Activated CD4-positive, CD25-positive, alpha-beta regulatory T cell treated with anti-CD3 and anti-CD28 coated beads, Interleukin-2, amount 50 U/mL, for 24 hours (primary cell): ENCODE measurements at places on chromosomes 5 and 9.

DNA sequence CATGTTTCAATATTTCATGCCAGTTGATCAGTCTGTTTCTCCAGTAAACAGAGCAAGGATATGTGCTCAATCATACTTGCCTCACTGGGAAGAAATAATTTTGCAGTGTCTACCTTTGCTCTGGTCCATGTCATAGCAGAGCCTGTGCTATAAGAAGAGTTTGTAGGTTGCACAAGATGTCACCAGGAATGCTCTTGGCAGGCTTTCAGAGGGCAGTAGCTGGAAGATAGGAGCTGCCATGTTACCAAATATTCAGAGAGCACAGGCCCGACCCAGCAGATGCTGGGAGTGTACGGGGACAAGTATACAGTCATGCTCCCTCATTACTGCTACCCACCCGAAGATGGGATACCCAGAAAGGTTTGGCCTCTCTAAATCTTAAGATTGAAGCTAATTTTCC is 102.7 kb downstream of the UGCG start:
- ATAC-seq, result no peak

GRCh38 chr5:88734191-88734640 is 148.8 kb downstream of the MEF2C start:
- ATAC-seq, result peak; percentile 36

- no peak for ATAC-seq
Measured at GRCh38 chr5:168705321-168705720, 126.2 kb upstream of the PANK3 start.

DNA sequence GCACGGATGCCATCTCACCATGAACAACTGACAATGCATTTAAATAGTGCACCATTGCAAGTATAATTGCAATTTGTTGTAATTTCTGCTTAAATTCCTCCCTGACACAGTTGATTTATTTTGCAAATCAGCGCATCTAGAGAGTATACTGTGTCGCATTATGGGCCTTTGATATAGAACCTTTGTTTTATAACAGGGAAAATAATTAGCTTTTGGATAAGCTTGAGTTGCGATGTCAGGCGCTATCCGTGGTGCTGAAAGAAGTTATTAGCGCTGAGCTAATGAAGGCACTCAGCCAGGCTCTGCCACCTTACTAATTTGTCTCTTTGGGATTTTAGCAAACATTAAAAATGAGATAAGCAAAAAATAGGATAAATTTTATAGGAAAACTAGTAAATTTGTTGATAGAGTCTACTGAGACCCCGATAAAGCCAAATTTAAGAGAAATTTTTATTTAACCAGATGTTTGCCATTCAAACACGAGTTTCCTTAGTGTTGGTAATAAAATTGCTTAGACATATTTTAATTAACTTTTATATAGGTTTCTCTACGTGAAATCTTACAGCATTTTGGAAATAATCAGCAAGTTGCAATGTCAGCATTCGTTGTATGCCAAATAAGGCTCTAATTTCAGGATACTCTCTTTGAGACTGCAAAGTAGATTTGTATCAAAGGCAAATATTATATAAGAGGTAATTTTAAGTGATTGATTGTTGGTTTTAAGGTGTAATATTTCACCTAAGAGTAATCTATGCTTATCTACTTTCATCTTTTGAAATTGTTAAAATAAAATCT is 355.5 kb downstream of the TLR4 start:
- no peak for ATAC-seq

- no peak for ATAC-seq
Measured at GRCh38 chr9:124871156-124871561, 9.2 kb downstream of the ARPC5L start.

GRCh38 chr5:13627673-13628454 is 316.6 kb downstream of the DNAH5 start:
- ATAC-seq, result no peak

- no peak for ATAC-seq
Measured at GRCh38 chr9:9216934-9217333, 1395.9 kb downstream of the PTPRD start.

DNA sequence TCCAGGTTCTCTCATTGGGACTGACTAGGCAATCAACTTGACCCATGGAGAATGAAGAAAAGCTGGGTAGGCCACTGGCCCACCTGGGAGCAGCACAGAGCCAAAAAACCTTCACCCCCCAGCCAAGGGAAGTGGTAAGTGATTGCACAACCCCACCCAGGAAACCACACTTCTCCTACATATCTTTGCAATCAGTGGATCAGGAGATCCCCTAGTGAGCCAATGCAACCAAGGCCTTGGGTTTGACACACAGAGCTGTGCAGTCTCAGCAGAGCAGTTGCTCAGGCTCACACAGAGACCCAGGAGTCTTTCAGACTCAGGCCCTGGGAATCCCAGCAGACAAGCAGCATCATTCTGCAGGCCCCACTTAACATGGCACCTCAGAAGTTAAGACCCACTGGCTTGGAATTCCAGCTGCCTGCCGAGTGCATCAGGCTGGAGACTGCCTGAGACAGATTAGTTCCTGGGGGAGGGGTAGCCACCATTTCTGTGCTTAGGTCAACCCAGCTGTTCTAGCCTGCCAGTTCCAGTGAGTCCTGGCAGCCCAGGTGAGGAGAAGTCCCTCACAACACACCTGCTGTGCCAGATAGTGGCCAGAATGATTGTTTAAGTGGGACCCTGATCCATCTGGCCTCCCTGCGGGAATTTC is 136.4 kb downstream of the SAXO1 start:
- ATAC-seq, result no peak

DNA sequence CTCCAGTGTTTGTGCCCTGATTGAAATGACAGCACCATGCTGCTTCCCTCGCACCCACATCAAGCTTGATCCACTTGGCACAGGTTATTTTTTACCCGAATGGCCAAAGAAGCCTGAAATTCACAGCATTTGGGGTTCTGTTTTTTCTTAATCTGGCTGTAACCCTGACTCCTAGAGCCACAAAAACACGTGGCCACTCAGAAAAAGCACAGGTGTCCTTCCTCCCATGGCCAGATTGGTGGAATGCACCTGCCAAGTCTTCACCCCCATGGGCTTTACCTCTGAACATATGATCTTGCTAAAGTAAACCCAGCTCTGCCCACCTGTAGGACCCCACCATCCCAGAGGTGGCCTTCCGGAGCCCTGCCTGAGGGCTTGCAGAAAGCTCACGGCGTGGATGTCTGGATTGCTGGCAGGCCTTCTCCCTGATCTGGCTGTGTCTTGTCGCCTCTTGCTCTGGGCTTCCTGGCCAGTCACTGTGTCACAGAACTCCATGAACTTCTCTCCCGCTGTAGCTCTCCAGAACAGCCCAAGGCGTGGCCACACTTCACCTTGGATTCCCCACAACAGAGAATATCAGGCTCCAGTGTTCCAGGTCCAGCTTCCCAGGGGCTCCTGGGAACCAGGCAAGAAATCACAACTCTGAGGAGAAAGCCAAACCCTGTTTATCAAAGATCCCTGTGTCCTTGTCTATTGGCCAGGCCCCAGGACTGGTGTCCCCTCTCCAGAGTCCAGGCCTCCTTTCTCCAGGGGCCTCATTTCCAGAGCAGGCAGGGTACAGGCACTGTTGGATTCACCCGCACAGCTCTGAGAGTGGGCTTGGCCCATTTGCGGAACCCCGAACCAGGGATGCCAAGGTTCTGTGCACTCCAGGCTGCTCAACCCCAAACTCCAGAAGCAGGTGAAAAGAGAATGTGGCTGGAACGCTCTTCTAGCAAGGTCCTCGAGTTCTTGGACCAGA is 272.5 kb downstream of the SYK start:
- no peak for ATAC-seq

DNA sequence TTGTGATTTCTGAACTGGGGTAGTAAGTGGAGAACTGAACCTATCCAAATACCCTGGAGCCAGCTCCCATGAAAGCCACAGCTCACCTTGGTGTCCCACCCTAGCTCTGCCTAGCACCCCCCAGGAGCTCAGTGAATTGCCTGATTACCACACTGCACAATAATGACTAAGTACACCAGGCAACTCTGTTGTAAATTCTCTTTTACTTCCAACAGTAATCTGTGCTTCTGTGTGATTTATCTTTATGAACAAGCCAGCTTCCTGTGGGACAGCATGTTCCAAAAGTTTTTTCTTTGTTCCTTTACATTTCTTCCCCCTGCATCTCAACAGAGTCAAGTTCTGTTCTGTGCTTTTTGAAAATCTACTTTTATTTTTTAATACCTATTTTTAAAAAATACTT is 22.1 kb upstream of the GRPEL2 start:
- ATAC-seq, result no peak

DNA sequence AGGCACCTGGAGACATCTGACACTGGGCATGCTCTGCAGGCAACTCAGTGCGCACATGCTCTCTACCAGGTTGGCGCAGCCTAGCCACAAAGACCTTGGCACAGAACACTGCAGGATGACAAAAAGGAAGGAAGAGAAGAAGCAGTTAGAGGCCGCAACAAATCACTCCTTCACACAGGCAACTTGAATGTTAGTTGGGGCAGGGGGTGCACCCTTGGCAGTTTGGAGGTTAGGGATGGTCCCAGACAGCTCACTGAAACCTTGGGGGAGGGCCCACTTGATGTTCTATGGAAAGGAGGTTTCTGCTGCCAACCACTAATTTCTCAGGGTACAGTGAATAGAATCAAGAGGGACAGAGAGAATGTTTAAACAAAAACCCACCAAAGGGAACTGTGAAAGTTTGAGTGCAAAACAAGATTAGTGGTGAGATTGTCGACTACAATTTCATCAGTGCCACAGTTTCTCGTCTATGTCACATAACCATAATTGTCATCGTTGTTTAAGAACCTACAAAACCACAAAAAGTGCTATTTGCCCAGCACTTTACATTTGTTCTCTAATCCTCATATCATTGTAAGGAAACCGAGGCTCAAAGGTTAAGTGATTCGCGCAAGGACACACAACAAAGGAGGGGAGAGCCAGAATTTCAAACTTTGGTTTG is 48.7 kb downstream of the FBXW11 start:
- ATAC-seq, result peak; percentile 64

GRCh38 chr5:170536525-170536924 is 32.7 kb downstream of the KCNIP1 start:
- no peak for ATAC-seq

DNA sequence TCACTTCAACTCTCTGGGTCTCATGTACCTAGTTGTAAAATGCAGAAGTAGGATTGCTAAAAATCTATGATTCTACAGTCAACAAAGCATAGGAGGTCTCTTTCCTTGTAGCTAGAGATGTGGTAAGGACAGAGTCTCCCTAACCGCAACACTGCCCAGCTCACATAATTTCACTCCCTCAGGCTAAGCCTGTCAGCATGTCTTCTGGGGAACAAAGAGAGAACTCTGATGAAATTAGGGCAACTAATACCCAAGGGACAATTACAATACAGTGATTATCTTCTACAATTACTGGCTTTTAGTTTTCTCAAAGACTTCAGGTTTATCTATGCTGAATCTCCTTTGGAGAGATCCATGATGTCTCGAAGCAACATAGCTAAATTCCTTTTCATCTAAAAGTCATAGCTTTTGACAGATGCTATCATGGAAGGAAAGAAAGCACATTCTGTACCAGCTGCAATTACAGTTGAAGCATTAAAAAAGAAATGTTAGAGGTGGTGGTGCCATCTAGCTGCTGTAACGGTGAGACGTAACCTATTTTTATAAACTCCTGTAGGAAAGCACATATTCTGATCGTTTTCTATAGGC is 141.1 kb upstream of the TARS1 start:
- no peak for ATAC-seq

- ATAC-seq, result no peak
Measured at GRCh38 chr5:78747055-78747454, 98.5 kb upstream of the LHFPL2 start.

GRCh38 chr5:6264394-6264793 is 114.0 kb downstream of the MED10 start:
- ATAC-seq, result no peak

- ATAC-seq, result peak; percentile 63
Measured at GRCh38 chr5:59722874-59723273, 170.7 kb downstream of the PDE4D start.

DNA sequence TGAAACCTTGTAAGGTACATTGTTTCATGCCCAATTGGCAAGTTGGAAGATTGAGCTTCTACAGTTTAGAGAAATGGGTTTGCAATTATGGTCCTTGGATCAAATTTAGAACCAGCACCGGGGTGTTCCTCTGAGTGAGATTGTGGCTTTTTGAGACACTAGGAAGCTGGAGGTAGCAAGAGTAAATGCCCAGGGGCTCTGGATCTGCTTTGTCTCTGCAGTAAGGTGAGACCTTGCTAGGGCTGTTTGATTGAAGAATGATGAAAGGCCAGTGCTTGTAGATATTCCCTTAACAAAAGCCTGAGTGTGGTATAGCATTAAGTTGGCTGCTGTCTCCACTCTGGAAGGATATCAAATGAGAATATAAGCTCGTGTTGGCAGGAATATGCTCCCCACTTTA is 36.0 kb downstream of the WWC1 start:
- ATAC-seq, result no peak

DNA sequence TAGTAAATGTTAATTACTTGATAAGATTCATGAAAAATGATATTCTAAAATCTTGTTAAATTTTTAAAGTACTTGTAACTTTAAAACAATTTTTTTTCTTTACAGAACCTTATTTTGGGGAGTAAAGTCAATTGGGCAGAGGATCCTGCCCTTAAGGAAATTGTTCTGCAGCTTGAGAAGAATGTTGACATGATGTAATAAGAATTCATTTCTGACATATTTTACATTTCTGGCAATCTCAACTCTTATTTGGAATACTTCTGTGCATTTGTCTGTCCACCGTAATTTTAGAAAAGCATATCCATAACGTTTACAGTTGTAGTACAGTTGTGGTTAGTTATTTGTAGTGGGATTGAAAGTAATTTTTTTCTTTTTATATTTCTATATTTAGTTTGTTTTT is 20.2 kb downstream of the CENPH start:
- no peak for ATAC-seq

DNA sequence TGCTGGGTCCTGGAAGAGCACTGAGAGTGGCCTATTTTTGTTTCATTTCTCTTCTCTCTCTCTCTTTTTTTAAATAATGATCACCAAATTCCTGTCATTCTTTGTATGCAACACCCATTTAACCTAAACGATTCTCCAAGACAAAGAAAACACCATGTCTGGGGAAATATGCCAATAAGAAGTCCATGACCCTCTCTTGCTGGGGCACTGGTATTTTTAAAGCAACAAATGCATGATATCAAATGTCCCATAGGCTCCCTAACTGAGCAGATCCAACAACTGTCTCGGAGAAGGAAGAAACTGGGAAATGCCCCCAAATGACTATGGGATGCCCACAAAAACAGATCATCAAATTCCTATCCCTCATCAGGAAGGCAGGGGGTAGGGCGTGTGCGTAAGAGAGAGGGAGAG is 567.4 kb downstream of the CCDC171 start:
- ATAC-seq, result no peak

DNA sequence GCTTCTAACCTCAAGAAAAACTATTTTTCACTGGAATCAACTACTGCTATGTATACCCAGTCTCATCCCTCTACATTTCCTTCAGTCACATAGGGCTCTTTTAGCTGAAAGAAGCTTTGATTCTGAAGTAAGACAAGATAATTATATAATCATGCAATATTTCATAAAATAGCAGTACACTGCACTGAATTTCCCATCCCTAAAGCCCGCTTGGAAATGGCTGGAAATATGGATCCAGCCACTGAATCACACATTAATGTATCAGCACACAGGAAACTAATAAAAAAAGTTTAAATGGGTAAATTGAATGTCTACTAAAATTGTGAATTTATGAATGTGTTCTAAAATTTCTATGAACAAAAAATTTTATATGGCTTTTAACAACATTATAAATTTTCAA is 808.7 kb downstream of the PTPRD start:
- ATAC-seq, result no peak
